ENCODE measurements at places on chromosomes 12 and 14.

- DNase-seq, result no peak
These were observed 49.0 kb upstream of the PIWIL1 start for GRCh38 chr12:130288691-130289090.

DNA sequence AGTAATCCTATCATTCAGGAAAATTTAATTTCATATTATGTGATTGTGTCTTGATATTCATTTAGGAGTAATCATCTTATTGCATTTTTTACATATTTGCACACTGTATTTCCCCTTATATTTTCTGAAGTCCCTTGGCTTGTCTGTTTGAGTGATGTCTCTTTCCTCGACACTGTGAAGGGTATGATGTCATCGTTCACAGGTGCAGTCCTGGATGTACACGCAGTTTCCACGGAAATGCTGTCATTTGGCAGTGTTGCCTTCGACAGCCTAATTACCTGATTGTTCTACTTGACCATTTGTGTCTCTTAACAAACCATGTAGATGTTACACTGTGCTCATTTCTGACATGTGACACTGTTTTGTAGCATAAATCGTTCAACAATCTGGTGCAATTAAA is 1277.0 kb downstream of the TMEM121 start:
- no peak for DNase-seq

- no peak for DNase-seq
These were observed 9.7 kb downstream of the SLC4A8 start for GRCh38 chr12:51434305-51434704.

- no peak for DNase-seq
These were observed 161.6 kb upstream of the SOX5 start for GRCh38 chr12:24111086-24111485.

DNA sequence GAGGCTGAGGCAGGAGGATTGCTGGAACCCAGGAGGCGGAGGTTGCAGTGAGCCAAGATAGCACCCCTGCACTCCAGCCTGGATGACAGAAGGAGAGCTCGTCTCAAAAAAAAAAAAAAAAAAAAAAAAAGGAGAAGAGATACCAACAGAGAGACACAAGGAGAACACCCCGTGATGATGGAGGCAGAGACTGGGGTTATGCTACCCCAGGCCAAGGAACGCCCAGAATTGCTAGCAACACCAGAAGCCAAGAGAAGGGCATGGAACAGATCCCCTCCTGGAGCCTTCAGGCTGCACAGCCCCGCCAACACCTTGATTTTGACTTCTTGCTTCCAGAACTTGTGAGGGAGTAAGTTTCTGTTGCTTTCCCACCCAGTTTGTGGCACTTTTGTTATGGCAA is 148.0 kb upstream of the FOXN3 start:
- no peak for DNase-seq

- no peak for DNase-seq
These were observed 280.6 kb upstream of the SFSWAP start for GRCh38 chr12:131430158-131430742.

DNA sequence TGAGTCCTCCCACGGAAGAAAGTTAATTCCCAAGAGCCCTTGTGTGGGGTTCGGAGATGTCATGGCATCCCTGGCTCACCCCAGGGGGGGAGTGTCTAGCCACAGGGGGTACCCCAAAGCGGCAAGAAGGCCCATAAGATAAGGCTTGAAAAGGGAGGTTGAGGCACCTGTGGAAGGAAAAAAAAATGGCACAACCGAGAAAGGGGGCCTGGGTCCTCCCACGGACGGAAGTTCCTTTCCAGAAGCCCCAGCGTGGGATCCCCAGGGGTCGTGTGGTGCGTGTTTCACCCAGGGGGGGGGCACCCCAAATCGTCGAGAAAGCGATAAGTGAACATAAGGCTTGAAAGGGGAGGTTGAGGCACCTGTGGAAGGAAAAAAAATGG is 266.7 kb downstream of the ALG10 start:
- DNase-seq, result no peak

- no peak for DNase-seq
These were observed 14.0 kb downstream of the SAMD4A start for GRCh38 chr14:54580933-54581332.

DNA sequence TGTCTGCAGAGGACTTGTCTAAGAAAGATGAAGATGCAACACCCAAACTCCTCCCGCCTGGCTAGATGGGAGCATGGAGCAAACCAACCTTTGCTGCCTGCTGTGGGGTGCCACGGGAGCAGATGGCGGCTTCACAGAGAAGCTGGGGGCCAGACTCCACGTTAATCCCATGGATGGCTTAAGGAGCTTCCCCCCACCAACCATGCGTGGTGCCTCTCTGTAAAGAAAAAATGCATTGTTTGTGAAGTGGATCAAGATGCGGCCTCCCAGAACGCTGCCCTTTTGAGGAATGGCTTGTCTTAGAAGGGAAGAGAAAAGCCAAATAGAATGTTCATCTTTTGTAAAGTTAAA is 15.6 kb downstream of the MVK start:
- DNase-seq, result no peak

GRCh38 chr12:66129934-66130266 is 650 bp downstream of the LLPH start:
- DNase-seq, result no peak

DNA sequence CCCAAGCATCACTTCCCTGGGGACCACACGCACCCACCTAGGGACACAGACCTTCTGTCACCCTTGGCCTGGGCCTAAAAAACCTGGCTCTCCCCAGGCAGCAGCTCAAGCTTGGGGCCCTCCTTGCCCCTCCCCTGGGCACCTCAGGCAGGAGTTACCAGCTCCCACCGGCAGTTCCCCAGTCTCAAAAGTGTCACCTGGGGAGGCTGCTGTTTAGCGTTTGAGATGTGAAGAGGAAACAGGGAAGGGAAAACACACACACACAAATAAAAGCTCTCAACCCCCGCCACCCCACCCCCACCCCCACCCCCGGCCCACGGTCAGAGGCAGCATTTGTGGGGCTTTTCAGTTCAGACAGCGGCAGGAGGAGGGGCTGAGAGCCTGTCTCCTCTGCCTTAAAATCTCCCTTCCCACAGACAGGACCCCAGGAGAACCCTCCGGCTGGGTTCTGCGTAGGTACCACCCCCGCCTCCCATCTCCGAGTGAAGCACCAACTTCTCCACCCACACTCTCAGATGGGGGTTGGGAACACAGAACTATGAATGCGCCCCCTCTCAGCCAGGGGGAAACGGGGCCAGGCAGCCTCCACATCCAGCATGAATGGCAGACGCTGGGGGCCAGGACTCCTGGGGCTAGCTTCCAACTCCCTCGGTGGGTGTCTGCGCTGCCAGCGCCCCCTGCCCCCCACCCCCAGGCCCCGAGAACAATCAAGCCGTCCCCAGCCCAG is 3.0 kb downstream of the NCOR2 start:
- no peak for DNase-seq

DNA sequence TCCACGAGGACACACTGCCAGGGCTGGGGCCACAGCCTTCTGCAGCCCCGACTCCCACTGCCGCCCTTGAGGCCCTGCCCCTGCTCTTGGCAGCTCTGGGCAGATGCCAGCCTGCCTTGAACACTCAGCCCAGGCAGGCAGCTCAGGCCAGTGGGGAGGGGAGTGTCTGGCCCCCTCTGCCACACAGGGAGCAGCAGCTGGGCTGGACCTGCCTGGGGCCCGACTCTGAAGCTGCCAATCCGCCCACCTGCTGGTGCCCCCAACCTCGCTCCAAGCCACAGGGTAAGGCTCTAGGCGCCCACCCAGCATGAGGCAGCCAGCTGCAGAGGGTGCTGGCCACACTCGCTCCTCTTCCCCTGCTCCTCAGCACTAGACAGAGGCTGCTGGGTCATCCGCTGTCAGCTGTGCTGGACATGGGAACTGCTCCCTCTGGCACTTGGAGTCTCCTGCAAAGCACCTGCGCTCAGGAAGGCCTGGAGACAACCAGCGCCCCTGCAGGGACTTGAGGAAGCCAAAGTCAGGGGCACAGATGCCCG is 24.6 kb upstream of the NUDT14 start:
- no peak for DNase-seq

- DNase-seq, result no peak
These were observed 91.2 kb downstream of the RCOR1 start for GRCh38 chr14:102683399-102684297.

DNA sequence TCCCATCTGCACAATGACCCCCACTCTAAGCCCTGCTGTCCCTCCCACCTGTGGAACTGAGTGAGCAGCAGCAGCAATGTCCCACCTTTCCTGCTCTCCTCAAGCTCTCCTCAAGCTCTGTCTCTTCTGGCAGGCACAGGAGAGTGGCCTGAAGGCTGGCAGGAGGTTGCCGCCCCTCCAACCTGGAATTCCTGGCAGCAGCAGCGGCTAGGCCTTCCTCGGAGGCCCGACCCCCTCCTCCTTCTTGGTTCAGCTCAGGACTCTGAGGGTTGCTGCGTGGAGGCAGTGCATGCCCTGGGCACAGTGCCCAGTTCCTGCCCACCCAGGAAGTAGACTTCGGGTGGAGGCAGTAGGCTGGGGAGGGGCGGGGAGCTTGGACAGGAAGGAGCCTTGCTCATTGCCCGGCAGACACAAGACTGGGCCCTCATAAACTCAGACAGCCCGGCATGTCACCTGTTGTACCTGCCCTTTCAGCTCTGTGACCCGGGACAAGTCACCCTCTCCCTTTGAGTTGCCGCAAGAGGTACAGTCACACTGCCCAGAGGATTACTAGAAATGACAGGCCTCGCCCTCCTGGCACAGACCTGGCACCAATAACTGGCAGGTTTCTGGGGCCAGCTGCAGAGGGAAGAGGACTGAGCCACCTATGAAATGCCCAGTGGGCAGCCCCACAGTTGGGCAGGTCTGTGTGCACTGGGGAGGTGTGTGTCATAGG is 2.1 kb upstream of the SERPINA1 start:
- no peak for DNase-seq

- DNase-seq, result no peak
These were observed 15.1 kb upstream of the SLC38A2 start for GRCh38 chr12:46387670-46388069.

DNA sequence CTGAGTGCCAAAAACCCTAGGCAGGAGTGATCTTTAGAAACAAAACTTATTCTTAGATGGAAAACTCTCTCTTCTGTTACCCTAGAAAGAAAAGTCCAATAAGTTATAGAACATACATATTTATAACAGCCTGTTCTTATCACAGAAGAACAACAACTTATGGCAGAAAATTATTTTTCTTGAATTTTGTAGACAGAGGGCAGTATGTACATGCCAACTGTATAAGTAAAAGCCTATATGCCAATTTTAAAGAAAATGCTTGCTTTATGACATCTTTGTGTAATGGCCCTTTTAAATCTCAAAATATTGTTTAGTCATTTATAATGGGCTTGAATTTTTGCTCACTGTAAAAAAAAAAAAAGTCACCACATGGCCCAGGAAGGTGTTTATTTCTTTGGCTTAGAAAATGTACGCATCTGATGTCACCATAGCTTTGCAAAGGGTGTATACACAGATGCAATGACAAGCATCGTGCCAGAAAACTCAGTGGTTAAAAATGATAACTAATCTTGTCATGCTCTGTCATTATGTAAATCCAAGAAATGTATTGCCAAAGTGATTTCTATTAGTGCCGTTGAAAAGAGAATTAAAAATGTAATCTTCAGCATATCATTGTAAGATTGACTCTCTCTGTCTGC is 38.3 kb upstream of the GRIP1 start:
- DNase-seq, result no peak
